ENCODE measurements at places on chromosomes 11 and 22. TPM values are rescaled to one million over a fixed set of nuclear protein-coding genes. Genes with fewer than 3 reads are reported as not detected.

The BIK gene
- 0.78 TPM for polyA plus RNA-seq

The DEUP1 gene
- polyA plus RNA-seq, result 1.4 TPM

The SLC37A2 gene
- 2.4 TPM for polyA plus RNA-seq

The KRTAP5-9 gene
- polyA plus RNA-seq, result 1.2 TPM

The SCGB1A1 gene
- not detected for polyA plus RNA-seq

The RAB39A gene
- 1.2 TPM for polyA plus RNA-seq

The OR52A1 gene
- 0.02 TPM for polyA plus RNA-seq

DNA sequence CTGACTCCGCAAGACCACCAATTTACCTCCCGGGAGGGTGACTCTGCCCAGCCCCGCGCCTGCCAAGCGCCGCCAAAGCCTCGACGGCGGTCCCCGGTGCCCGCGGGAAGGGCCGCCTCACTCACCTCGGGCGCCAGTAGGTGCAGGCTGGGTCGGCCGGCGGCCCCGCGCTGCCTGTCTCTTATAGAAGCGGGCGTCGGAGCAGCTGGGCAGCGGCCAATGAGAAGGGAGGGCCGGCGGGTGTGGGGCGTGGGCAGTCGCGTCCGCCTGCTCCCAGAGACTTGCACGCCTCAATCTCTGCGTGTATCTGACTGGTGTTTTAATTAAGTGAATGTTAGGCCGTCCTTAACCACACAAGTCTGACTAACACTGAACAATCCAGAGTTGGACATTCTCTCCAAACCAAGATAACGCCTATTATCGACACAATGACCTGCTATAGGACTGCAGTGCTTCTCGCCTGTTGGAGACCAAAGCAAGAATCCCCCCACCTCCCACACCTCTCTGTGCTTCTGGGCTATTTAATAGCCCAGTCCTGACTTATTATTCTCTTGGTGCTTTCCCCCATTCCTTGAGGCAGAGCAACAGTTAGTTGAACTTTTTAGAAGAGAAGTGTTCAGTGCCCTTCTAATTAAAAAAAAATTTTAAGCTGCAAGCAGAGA, at the start of gene TPH1:
TPH1 (minus strand) TSS at position 154 of the 662 bp plus-strand sequence. CDS start 5,507 bp downstream, outside the sequence.
- peak; percentile 25 for DNase-seq

- no peak for DNase-seq
Observed at GRCh38 chr11:67270256-67271204, 4.3 kb downstream of the GRK2 start.

DNA sequence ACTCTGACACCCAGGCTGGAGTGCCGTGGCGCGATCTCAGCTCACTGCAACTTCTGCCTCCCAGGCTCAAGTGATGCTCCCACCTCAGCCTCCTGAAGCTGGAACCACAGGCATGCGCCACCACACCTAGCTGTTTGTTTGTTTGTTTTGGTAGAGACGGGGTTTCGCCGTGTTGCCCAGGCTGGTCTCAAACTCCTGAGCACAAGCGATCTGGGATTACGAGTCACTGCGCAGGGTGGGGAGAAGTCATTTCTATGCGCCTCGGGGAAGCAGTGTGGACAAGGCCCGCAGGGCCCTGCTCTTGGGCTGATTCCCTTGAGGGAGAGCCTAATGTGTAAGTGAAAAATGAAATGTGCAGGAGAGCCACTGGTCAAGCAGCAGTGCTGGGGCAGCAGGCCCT, 19.6 kb upstream of the SEPTIN5 start:
- DNase-seq, result no peak

- DNase-seq, result no peak
Observed at GRCh38 chr11:105167244-105167643, 27.7 kb upstream of the CARD18 start.

DNA sequence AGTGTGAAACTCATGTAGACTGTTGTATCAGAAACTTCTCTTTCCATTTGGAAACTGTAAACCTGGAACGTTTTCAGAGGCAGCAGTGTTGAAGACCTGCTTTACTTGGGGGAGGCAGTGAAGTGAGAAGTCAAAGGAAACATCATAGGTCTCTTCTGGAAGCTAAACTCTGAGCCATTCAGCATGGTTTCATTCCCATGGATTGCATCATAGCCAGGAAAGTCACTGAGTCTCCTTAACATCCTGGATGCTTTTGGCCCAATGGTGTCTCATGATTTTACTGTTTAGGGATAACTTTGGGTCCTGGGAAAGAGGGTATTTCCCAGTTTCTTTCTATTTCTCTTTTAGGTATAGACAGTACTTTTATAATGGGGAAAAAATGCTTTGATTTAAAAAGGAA, 153.2 kb upstream of the E2F8 start:
- no peak for DNase-seq

- DNase-seq, result no peak
Observed at GRCh38 chr11:60830478-60831142, 11.3 kb upstream of the CCDC86 start.

DNA sequence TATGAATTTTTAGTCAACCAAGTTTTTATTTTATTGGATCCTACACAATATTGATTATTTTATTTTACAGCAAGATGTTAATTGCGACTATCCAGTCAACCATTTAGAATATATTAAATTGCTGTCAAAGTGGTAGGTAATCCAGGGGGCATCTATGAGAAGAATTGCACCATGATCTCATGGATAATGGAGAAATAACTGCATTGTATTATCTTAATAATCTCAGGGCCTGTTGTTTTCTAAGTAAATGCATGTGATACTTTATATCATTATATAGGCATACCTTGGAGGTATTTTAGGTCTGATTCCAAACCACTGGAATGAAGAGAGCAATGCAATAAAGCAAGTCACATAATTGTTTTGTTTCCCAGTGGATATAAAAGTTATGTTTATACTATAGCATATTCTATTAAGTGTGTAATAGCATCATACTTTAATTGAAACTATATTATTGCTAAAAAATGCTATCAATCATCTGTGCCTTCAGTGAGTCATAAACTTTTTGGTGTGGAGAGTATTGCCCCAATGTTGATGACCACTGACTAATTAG, 595.4 kb upstream of the CHORDC1 start:
- no peak for DNase-seq

DNA sequence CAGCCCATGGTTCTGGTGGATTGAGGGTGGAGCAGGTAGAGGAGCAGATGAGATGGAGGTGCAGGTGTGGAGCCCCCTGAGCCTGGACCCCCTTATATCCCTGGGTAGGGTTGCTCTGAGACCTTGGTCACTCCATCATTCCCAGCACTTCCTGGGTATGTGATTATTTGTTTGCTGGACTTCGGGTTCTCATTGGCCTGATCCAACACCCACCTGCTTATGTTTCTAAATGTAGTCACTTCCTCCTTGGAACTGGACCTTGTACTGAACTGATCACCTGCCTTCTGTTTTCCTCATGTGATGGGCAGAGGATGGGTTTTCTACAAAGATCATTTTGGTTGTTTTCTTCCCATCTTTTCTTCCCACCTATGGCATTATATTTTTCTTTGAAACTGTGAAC, at the start of gene KRTAP5-4:
KRTAP5-4 (minus strand) TSS at position 53 of the 400 bp plus-strand sequence; CDS start at position 8, 45 bp downstream.
- no peak for DNase-seq

DNA sequence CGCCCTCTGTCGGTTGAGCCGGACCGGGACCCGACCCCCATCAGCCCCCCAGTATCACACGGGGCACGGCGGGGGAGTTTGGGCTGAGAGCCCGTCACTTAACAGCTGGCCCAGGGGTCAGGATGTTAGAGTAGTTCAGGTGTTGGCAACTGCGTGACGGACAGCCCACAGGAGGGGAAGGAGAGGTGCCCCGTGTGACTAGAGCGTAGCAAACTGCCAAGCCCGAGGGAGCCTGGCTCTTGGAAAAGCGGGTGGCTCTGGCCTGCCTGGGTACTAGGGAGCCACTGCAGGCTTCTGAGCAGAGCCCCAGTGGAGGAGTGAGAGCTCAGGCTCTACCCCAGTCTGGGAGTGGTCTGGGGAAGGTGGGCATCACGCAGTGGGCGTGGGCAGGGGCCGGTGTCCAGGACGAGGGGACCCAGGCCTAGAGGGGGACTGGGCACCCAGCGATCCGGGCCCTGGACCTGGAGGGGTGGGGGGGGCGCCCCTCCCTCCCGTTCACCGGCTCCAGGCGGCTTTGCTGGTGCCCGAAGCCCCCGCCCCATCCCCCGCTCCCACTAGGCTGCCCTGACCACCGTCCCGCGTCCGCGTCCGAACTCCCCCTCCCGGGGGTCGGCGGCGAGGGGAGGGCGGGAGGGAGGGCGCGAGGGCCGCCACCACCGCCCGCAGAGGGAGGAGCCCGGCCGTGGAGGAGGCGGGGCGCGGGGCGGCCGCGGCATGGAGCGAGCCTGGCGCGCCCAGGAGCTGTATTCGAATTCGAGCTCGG, 24.4 kb downstream of the SHANK3 start:
- DNase-seq, result no peak

- no peak for DNase-seq
Observed at GRCh38 chr11:35388061-35388460, 31.3 kb downstream of the SLC1A2 start.

DNA sequence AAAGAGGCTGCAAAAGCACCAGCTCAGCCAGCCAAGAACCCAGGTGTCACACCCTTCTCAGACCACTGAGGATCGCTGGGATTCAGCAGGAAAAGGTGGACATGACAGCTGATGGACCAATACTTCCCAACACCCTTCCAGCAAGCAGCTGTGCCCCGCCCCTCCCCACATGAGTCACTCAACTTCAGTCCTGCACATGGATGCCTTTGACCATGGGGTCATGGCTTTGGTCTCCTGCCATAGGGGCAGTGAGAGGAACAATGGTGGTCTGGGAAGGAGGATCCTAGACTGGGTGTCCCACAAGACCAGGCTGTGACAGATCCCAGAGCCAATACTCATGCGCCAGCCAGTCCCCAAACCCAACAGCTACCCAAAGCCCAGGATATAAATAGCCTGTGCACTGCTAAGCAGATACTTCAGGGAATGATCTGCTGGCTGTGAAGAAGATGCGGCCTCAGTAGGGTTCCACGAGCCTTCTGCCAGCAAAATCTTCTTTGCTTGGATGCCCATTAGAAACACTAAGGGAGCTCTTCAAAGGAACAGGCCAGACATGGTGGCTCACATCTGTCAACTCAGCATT, 5.5 kb upstream of the RGL4 start:
- no peak for DNase-seq

DNA sequence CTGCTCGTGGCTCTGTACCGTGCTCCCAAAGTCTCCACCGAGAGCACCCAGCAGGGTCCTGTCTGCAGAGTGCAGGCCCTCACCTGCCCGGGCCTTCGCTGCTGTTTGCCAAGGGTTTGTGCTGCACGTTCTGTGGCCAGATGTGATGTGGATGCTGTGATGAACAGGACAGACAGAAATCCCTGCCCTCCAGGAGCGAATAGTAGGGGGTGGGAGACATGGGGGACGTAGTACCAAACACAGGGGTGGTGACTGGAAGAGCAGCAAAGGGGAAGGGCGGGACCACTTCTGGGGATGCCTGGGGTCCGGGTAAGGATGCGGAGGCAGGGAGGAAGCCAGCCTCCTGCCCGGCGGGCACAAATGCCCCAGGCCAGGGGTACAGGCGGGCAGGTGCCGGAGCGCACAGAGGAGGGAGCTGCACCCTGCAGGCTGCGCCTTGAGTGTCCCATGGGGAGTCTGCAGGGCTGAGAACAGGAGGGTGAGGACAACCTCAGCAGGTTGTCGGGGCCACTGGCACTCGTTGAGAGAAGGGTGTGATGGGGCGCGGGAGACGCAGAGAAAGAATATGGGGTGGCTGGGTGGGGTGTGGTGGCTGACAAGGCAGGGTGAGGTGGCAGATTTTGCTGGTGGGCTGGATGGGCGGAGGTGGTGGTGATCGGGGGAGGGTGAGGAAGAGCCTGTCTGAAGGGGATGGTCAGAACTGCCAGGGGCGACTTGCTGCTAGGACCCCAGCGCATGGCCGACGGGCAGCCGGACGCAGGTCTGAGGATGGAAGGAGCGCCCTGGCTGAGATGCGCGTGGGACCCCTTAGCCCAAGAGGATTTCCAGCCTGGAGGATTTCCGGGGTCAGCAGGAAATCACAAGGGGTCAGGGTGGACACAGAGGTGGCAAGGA, 16.3 kb upstream of the CTSD start:
- DNase-seq, result no peak

- peak; percentile 56 for DNase-seq
Observed at GRCh38 chr11:74255741-74256375, 55.6 kb downstream of the P4HA3 start.

GRCh38 chr11:124176925-124177715, 6.0 kb upstream of the OR10D3 start:
- DNase-seq, result no peak

- DNase-seq, result no peak
Observed at GRCh38 chr22:46578824-46579561, 41.2 kb upstream of the GRAMD4 start.

- DNase-seq, result no peak
Observed at GRCh38 chr11:15095736-15096228, 18.9 kb upstream of the INSC start.

DNA sequence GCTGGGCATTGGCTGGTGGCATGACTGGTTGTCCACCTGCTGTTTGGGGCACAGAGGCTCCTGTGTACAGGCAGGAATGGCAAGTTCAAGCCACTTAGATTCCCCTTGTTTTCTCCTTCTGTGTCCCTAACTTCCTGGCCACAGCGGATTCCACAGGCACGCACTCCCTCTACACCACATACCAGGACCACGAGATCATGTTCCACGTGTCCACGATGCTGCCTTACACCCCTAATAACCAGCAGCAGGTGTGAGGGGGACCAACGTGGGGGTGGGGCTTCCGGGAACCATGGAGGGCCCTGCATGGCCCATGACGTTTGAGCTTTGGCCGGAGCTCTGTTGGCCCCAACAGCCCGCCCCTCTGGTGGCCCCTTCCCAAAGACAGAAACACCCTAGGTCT, 7.8 kb downstream of the SIPA1 start:
- no peak for DNase-seq

DNA sequence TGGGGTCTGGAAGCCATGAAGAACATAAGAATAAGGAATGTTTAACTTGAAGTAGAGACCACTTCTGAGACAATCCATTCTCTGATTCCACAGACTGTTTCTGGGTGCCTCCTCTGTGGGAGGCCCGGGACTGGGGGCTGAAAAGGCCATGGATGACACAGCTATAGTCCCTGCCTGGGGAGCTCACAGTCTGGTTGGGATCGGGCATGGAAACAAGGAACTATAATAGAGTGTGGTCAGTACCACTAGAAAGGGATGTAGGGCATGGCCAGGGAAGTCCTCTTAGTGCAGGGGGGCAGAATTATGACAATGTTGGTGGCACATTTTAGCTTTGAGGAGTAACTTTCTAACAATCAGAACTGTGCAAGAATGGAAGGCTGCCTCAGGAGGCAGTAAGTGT, 9.2 kb upstream of the KCNE3 start:
- DNase-seq, result no peak

DNA sequence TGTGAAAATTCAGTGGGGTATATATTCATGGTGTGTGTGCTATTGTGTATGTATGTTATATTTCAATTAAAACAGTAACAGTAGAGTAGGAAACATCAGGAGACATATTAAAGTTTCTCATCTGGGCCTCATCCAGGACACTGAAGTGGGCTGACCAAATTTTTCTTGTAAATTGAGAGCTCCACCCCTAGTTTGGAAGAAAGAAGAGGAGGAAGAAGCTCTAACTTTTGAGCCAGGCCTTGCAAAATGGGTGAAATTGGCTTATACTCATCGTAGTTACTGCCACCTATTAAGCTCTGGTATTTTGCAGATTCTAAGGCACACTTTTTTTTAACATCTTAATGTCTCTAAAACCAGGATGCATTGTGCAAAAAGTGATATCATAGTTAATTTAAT, 33.7 kb downstream of the TSPAN18 start:
- DNase-seq, result no peak

Data from left kidney (tissue), 8 donors.